Activated CD8-positive, alpha-beta T cell treated with anti-CD3 and anti-CD28 coated beads, Interleukin-2, amount 10 ng/mL, durations not matched to agents 7 days and 5 days (primary cell): ENCODE measurements at places on chromosomes 13 and 19.

GRCh38 chr13:100014621-100015020 is 33.0 kb downstream of the ZIC2 start:
- DNase-seq = no peak

- no peak for DNase-seq
Observed at GRCh38 chr19:48685583-48685982, 10.2 kb upstream of the FUT2 start.

- no peak for DNase-seq
Observed at GRCh38 chr19:9615844-9616243, 5.2 kb downstream of the ZNF561 start.

DNA sequence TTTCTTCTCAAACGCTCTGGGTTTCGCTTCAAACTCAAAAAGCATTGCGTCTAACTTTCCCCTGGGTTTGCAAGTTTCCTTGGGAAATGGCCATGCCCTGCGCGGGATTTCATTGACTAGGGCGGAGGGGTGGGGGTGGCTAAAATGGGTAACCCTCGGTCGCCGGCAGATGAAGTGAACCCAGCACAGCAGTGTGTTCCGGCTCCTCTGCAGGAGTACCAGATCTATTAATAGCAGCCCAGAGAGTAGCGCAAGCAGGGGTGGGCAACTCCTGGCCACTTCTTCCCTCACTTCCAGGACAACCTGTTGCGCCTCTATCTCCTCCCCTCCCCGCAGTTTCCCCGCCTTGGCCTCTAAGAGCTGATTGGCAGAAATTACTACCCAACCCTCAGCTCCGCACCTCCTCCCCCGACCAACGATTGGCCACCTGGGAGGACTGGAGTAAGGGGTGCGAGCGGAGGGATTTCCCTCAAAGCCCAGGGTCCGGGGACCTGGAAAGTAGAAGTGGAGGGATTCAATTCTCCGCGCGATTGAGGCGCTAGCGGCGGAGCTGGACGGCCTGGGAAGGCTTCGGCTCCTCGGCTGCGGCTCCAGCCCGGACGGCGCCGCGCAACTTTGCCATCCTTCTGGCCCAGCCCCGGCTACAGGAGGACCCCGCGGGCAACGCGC is at the start of gene FREM2:
FREM2 (plus strand) TSS at position 501 of the 669 bp plus-strand sequence. CDS start 268 bp downstream, outside the sequence.
- DNase-seq = no peak

GRCh38 chr19:40923934-40924391 is 41.9 kb upstream of the CYP2A7 start:
- DNase-seq = no peak

DNA sequence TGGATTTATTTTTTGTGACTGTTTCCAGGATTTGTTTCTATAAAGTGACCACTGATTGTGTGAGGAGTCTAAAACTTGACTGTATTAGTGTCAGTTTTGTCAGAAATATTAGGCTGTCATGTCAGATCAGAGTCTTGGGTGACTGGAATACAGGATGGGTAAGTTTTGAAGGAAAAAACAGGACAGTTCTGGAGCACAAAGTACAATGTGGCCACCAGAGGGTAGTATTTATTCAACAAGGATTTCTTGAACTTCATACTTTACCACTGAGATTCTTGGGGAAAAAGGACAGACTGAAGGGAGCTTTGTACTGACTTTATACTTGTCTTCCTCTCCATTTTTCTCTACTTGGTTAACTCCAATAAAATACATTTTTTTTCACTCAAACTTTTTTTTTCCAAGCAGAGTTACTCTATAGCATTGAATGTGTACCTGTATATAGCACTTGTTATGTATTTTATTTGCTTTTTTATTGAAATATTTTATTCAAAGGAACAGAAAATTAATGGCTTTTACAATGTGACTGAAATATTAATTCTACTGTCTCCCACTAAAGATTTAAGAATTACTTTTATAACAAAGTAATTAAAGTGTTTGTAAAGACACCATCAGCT is 51.1 kb downstream of the LMO7 start:
- DNase-seq = no peak

DNA sequence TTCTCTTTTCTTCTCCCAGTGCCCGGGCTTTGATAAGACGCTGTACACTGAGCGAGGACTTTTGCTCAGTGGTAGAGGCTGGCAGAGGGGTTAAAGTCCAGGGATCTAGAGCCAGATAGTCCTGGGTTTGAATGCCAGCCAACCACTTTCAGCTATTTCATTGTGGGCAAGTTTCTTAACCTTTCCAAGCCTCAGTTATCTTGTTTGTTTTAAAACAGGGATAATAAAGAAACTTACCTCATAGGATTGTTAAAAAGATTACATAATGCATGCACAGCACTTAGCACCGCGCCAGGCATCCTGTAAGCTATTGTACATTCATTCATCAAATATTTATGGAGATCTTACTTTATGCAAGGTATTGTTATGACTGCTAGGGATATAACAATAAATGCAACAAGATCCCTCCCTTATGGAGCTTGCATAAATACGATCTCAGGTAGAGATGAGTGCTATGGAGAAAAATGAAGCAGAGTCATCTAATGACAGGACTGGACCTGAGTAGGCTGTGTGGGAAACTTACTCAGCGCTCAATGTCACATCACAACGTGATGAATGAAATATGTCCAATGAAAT is 70.8 kb downstream of the LNX2 start:
- no peak for DNase-seq

GRCh38 chr13:45436953-45437352 is 18.8 kb upstream of the SLC25A30 start:
- DNase-seq = no peak

DNA sequence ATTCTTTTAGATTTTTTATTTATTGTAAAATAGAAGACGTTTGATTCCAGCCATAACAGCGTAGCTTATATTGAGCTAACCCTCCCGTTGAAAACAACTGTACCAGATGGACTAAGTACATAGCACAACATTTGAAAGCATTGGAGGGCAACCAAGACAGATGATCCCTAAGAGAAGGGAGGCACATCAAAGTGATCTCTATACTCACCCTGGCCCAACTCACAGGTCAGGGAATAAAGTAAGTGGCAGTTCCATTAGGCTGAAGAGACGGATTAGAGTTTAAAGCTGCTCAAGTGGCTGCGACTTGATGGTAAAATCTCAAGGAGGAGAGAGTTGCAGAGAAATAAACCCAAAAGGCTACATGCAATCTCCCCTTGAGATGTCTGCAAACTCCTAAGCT is 65.1 kb upstream of the ITM2B start:
- DNase-seq = no peak

- no peak for DNase-seq
Observed at GRCh38 chr19:18271433-18271841, 2.8 kb downstream of the IQCN start.

DNA sequence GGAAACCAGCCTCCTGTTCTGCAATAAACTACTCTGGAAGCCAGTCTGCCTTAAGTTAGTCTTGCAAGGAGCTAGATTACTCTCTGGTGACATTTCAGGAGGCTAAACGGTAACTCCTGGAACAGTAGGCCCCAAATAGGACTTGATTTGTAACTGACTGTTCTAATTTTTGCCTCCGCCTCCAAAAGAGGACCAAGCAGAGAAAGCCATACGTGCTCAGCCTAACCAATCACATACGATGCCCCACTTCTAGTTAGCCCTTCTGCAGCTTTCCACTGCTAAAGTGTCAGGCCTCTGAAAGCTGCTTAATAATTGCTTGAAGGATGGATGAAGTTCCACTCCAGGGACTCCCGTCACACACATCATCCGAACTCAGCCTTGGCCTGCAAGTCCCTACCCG is 744 bp downstream of the ZNF805 start:
- DNase-seq = no peak

GRCh38 chr19:47002853-47003610 is 16.6 kb upstream of the NPAS1 start:
- no peak for DNase-seq

DNA sequence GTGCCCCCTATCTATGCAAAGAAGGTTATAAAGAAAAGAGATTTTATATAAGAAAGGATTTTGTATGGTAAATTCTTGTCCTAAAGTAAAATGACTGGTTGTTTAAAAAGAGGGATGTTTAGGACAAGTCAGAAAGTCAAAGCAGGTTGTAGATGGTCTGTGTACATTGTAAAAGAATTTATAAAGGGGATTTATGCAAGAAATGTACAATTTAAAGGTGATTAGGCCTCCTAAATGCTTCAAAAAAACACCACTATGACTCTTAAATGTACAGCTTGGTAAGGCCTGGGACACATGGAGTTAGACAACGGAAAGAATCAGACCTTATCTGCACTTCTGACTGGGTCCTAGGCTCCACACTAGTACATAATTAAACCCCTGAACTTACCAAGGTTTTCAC is 19.3 kb upstream of the C13orf42 start:
- no peak for DNase-seq

DNA sequence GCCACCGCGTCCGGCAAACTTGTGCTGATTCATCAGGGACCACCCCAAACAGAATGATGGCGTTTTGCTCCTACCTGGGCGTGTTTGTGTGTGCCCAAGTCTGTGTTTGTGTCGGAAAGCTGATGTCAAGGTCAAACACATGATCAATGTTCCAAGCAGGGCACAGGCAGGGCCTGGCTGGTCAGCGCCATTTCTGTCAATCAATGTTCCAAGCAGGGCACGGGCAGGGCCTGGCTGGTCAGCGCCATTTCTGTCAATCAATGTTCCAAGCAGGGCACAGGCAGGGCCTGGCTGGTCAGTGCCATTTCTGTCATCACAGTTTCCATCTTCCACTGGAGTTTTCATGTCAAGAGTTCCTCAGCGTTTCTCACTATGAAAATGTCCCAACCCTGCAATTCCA is 14.9 kb upstream of the GRTP1 start:
- DNase-seq = no peak

GRCh38 chr13:40233731-40234195 is 432.7 kb downstream of the FOXO1 start:
- no peak for DNase-seq

- DNase-seq = no peak
Observed at GRCh38 chr13:111531505-111531904, 211.1 kb downstream of the TEX29 start.

DNA sequence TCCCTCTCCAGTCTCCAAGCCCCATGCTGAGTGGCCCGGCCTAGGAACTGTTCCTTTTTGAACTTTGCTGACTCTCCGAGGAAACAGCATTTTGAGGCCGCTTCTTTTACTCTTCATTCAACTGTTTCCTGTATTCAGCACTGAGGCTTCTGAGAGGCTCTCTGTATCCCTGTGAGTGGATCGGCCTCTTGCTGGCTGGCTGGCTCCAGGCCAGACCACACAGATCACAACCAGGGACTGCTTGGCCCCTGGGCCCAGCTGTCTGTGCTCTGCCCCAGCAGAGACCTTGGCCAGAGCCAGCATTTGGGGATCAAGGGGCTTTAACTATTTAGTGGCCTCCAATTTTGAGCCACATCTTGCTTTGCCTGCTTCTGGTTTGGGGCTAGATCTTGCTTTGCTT is 75.6 kb upstream of the KL start:
- no peak for DNase-seq

DNA sequence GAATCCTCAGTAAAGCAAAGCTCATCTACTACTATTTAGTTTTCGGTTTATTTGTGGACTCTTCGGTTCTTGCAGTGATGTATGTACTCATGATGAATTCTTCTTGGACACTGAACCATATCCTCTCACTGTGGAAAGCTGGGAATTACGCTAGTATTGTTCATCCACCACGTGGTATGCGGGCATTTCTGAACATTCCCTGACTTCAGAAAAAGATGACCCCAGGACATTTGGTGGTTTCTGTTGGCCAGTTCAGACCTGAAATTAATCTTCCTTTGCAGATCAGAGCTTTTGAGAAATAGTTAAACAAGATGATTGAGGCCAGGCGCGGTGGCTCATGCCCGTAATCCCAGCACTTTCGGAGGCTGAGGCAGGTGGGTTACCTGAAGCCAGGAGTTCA is 25.3 kb upstream of the FBN3 start:
- DNase-seq = no peak

DNA sequence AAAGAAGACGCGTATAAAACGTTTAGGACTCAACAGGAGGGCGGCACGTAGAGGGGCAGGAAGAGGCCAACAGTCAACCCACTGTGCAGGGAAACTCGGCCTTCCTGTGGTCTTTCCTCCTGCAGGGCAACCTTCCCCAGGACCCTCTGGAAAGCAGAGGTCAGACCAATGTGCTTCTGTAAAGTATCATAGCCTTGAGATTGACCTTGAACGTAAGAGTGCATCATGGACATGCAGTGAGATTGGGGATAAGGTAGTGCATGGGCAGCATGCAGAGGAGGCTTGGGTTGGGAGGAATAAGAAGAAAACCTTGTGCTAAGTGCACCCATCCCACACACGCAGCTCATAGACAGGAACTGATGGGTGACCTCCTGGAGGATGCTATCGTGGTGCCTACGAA is 34.0 kb upstream of the ZNF507 start:
- no peak for DNase-seq
